ENCODE measurements at places on chromosomes 5 and 9.
A peak's percentile ranks its signal among the peaks of the same experiment; 100 is the strongest.

- DNase-seq, result no peak
Observed at GRCh38 chr9:92631452-92632343, 38.2 kb downstream of the IPPK start.

DNA sequence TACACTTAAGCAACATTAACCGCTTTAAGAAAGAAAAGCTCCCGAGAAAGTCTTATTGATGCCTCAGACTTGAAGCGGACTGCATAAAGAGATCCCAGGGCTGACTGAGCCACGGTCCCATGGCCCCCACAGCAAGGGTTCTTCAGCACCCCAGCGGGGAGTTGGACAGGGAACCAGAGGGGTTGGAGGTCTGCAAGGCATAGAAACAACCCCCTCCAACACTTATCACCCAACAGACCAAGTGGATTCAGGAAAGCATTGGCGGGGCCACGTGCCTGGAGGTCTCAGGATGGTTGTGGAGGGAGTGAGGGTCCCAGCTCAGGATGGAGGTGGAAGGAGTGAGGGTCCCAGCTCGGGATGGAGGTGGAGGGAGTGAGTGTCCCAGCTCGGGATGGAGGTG, 143.7 kb upstream of the IRX2 start:
- DNase-seq, result no peak

- DNase-seq, result peak; percentile 10
Observed at GRCh38 chr5:96146675-96147074, 185.0 kb upstream of the ELL2 start.

GRCh38 chr5:138754699-138755057, 1.5 kb downstream of the CTNNA1 start:
- DNase-seq, result no peak

DNA sequence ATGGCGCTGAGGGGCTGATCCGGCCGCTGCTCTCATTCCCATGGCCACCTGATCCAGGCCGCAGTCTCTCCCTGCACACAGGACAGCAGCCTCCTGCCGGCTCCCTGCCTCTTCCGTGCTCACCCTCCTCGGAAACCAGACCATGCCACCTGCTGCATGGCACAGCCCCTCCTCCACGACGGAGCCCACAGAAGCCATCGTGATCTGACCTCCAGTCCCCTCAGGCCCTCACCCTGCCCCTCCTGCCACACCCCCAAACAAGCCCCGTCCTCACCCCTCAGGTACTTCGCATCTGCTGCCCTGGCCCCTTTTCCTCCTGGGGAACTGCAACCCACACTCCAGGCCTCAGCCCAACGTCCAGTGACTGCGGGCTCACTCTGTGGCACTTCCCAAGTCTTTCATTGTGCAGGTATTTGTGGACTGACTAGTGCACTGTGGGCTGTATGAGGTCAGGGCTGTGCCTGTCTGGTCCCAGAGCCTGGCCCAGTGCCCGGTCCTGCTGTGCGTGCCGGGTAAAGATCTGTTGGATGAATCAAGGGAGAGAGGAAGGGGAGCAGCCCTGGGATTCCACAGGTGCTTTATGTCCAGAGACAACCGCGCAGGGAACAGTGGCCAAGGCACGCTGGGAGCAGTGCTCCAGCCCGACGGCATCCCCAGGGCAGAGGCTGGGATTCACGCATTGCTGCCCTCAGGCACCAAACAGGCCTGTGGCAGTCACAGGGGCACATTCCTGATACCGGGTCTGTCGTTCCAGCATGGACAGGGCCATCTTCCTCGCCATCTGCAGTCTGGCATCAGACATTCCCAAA, 86.1 kb downstream of the ADAMTS2 start:
- no peak for DNase-seq

- DNase-seq, result no peak
Observed at GRCh38 chr5:153641183-153641688, 150.8 kb downstream of the GRIA1 start.

- no peak for DNase-seq
Observed at GRCh38 chr9:131886826-131887225, 146.9 kb upstream of the RAPGEF1 start.

DNA sequence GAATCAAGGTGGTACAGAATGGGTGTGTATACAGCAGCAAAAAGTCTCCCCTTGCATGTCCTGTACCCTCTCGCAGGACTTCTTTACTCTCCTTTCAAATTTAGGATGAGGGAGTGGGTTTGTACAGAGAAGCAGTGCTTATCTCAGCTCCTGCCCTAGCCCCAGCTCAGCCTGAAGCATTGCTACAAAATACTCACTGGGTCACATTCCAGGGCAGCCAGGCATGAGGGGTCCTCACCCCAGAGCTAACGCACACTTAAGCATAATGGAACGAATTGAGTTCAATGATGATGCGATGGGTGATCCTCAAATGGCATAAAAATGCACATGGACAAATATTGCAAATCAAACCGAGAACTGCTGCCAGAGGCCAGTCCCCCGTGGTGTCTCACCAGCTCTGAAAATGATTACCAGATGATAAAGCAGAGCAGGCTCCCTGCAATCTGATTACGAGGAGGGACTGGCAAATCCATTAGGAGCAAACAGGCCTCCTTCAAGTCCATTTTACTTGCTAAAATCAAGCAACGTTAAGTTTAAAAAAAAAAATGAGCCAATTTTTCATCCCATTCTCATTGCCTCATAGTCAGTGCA, 231.6 kb upstream of the TAS2R1 start:
- DNase-seq, result no peak

DNA sequence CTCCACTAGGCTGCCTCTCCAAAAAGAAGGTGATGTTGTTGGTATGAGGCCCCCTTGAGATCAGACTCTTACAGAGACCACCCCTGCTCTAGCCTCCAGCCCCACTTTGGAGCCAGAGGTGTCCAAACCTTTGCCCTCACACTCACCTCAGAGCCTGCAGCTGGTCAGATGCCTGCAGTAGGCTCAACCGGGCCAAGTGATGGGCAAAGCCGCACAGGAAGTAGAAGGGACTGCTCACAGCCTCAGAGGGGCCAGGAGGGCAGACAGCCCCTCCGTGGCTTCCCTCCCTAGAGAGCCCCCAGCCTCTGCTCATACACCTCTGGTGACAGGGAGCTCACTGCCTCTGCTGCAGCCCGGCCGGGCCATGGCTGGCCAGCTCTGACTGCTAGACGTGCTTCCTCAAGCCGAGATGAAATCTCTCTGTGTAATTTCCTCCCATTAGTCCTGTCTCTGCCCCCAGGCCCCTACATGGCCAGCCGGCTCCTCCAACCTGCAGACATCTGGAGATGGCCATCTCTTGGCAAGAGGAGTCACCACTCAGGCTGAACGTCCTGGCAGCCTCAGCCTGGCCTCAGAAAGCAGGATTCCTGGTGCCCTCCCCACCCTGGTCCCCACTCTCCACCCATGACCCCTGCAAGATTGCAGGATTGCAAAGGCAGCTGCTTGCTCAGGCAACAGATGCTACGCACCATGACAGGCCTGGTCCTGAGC, 7.3 kb upstream of the TCF7 start:
- DNase-seq, result no peak

DNA sequence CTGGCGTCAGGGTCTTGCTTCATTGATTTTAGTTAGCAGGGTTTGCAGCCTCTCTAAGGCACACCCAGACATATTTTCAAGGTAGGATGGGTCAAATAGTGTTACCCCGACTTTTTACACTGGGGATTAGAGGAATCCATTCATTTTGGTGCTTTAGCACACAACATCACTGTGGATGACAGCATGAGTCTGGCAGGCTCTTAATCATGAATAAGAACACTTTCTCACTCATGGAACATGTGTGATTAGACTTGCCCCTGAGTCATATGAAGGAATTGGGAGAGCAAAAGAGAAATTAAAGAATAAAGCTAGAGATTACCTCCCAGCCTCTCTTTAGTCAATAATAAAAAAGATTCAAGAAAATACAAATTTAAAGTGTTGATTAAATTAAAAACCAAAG, 175.6 kb downstream of the SEMA5A start:
- no peak for DNase-seq

DNA sequence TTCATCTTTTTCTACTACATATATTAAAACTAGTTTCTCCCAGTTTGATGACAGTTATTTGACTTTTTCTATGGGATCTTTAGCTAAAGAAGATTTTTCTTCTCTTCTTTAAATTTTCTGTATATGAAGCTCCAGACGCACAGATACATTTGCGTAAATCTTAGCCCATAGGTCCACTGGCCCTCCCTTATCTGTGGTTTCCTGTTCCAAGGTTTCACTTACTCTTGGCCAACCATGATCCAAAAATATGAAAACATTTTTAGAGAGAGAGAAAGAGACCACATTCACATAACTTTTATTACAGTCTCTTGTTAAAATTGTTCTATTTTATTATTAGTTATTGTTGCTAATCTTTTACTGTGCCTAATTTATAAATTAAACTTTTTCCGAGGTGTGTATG, 270.2 kb upstream of the DAPK1 start:
- no peak for DNase-seq

GRCh38 chr9:18473652-18474279, at the start of gene ADAMTSL1:
ADAMTSL1 (plus strand) TSS chr9:18474153; CDS start chr9:18474233, 80 bp downstream.
- no peak for DNase-seq
